Thymus (tissue), 14 donors: ENCODE measurements at places on chromosomes 11 and 22.

GRCh38 chr11:46378811-46379481, 2.5 kb upstream of the MDK start:
- DNase-seq, result no peak

DNA sequence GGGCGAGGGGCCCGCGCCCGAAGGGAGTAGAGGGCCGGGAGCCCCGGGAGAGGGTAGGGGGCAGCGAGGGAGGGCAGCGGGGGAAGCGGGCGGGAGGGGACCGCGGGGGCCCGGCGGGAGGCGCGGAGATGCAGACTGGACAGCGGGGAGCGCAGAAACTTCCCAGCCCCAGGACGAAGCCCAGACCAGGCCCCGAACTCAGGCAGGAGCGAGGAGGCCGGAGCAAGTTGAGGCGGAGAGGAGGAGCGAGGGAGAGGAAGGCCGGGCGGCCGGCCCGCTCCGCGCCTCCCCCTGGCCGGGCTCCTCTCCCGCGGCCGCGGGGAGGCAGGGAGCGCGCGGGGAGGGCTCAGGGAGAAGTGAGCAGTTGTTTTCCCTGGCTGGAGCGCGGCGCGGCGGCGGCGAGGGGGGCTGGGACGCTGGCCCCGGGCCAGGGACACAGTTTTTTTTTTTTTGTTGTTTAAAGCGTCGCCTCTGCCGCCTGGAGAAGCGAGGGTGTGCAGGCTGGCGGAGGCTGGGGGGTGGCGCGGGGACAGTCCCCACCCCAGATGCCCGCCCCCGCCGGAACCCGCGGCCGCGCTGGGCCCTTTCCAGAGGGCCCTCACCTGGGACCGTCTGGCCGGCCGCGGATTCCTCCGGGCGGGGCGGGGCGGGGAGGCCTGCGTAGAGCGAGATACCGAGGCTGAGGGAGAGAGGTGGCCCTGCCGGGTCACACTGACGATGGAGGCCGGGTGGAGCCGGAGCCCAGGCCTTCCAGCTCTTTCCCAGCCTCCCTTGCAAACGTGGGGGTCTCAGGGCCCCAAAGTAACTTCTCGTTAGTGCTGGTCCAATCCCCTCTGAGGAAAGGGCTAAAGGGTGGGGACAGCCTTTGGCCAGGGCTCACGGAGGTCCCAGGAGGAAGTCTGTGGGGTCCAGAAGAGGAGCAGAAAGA, at the start of gene LTBP3:
TSS of gene LTBP3 (minus strand) at position 358 of the 928 bp plus-strand sequence. CDS start 400 bp downstream, outside the sequence.
- DNase-seq, result no peak

- no peak for DNase-seq
Observed at GRCh38 chr11:69930081-69931059, 111.2 kb upstream of the FGF3 start.

GRCh38 chr11:133727774-133728173, 117.5 kb downstream of the SPATA19 start:
- DNase-seq, result no peak

- DNase-seq, result no peak
Observed at GRCh38 chr22:31083923-31084810, 3.0 kb downstream of the SMTN start.

- no peak for DNase-seq
Observed at GRCh38 chr22:38027487-38027886, 29.7 kb upstream of the PICK1 start.

DNA sequence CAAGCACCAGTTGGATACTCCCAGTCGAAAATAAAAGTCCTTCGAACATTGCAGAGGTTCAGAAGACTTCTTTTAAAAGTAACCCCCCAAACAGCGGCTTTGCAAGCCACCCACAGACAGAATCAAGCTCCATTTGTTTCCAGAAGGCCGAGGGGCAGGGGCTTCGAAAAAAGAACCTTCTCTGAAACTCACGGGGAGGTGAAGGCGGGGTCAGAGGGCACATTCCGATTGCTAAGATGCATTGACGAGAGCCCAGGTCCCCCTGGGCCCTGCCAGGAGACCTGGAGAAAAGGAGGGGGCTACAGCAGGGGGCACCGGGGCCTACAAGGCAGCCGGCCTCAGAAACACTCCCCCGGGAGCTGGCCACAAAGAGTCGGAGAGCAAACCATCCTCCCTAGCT, 306.8 kb downstream of the MN1 start:
- no peak for DNase-seq

DNA sequence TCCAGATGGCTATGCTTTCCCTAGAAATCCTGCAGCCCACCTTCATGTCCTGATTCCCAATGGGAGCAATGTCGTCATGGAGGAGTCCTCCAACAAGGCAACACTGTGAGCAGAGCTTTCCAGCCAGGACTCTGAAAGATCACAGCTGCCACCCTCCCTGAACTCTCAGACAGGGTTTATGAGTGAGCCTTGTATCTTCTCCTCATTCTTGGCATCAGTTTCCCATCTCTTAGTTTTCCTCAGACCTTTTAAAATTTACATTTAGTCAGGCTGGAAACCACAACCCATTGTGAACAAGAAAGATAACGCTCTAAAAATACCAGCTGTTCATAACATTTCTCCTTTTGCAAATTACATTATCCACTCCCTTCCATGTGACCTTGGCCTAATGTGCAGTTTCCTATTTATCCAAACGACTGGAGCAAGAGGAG, 15.6 kb upstream of the LYVE1 start:
- no peak for DNase-seq

DNA sequence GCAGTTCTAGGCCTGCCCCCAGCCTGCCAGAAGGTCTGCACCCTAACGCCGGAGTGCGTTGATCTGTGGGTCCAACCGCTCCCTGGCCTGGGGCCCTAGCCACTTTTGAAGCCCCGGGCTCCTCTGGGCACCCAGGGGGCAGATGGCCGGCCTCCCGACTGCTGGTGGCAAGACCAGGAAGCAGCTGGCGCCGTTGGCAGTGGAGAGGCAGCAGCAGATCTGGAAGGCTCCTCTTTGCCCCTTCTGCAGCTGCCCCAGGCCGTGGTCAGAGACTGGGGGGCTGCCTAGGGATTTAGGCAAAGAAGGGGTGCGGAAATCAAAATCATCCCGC, 445 bp upstream of the VWCE start:
- no peak for DNase-seq

GRCh38 chr11:81886406-81887075, 847.1 kb downstream of the FAM181B start:
- DNase-seq, result no peak

DNA sequence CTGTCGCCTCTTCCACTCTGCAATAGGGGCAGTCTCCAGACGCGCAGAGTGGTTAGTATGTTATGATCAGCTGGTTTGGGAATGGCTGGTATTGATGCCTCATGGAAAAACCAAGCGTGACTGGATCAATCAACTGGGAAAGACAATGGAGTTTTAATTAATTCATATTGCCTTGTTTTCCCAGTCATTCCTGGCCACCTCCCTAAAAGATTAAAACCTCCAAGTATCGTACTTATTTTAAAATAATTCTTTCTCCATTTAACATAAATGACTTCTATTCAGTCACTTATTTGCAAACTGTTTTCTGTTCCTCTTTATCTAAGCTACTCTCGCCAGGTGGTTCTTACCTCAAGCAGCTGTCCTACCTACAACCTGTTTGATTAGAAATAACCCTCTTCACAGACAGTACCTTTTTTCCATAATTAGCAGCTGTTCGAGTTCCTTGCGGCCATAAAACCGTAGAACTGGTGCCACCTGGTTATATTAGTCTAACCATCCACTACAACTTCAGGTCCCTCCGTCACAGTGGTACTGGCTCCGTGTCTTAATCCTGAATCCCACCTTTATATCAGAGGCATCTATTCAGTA, 898 bp downstream of the ZNF215 start:
- DNase-seq, result no peak

- DNase-seq, result no peak
Observed at GRCh38 chr11:6237761-6238302, 1.1 kb upstream of the CNGA4 start.

GRCh38 chr11:6635082-6635932, 16.1 kb upstream of the TPP1 start:
- DNase-seq, result no peak

DNA sequence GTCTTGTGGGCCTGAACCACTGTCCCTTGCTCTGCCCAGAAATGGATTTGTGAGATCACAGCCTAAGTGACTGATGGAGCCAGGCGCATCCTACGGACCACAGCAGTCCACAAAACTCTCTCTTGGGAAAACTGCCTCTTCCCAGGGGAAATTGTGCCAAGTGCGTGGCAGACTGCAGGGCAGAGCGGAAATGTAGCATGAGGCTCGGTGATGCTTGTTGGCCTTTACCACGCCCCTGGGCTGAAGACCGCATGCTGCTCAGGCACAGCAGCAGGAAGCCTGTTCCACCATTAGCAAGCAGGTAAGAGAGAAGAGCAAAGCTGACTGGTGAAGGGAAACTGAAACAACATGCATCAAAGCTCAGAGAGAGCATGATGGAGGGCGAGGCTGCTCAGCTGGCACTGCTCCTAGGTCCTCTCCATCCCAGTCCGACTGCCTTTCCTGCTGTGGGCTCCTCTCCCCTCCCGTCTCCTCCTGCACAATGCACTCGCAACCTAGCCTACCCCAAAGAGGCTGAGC, 26.5 kb upstream of the SCARF2 start:
- peak; percentile 58 for DNase-seq

GRCh38 chr22:24153353-24153752, 27.9 kb upstream of the SUSD2 start:
- DNase-seq, result peak; percentile 62
